Stimulated activated CD8-positive, alpha-beta memory T cell treated with anti-CD3 and anti-CD28 coated beads, Interleukin-12 subunit alpha, Interleukin-12 subunit beta, amount 100 ng/mL, for 4 hours (primary cell): ENCODE measurements at places on chromosomes 12 and 14.

GRCh38 chr12:19947344-19947743 lies 421.0 kb upstream of the PDE3A start:
- DNase-seq = no peak

DNA sequence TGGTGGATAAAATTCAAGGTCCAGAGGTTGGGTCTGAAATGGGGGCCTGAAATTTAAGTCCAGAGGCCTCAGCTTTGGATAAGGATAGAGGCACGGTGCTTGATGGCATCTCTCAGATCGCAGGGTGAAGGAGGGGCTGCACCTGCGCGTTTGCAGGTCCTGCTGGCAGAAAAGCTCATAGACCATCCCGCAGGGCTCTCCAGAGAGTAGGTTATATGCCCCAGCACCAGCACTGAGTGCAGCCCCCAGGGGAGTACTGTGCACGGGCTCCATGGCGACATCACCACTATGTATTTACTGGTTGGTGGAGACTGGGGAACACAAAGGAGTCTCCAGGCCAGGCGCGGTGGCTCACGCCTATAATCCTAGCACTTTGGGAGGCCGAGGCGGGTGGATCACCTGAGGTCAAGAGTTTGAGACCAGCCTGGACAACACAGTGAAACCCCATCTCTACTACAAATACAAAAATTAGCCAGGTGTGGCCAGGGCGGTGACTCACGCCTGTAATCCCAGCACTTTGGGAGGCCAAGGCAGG lies 4.3 kb upstream of the CD63 start:
- DNase-seq = no peak

DNA sequence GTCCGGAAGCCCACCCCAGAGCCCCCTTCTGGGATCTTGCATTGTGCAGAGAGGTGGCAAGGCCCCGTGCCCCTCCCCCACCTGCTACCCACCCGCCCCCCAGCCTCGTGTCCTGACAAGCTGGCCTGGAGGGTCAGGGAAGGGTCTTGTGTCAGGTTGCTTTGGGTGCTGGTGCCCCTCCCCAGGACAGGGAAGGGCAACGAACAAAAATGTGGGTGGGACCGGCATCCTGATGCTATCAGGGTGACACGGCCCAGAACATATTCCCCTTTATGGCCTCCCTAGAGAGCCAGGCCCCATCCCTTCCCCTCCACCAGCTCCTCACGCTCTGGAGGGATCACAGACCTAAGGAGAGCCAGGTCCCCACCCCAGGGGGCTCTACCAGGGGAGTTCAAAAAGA lies 38.7 kb upstream of the TMEM179 start:
- no peak for DNase-seq

- no peak for DNase-seq
These were observed 27.8 kb upstream of the CAPRIN2 start for GRCh38 chr12:30782316-30783173.

GRCh38 chr12:113173081-113173698 lies 12.1 kb downstream of the DDX54 start:
- no peak for DNase-seq

- no peak for DNase-seq
These were observed 50.0 kb upstream of the BCL2L14 start for GRCh38 chr12:12020762-12021161.

DNA sequence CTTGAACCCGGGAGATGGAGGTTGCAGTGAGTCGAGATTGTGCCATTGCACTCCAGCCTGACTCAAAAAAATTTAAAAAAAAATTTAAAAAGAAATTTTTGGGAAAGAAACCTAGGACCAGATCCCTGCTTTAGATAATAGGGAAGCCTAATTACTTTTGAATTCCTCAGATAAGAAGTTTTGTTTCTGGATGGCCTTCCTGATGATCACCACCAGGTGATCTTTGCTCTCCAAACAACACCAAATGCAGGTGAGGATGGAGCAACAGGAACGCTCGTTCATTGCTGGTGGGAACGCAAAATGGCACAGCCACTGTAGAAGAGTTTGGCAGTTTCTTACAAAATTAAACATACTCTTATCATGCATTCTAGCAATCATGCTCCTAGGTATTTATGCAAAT lies 28.5 kb upstream of the KLC1 start:
- no peak for DNase-seq

DNA sequence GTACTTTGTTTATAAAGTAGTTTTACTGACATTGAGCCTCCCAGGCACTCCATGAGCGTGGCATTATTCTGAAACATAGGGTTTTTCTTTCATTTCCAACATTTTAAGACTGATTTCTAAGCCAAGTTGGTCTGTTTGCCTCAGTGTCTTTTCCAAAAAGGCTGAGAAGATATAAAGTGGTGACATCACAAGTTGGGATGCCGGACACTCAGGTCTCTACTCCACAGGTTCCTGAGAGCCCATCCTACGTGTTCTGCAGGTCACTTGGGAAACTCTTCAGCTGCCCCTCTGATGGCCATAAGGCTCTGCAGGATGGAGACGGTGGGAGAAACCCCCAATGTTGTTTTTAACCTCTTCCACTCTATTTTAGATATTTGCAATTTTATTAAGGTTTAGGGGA lies 6.0 kb downstream of the RFX4 start:
- no peak for DNase-seq

- DNase-seq = no peak
These were observed 33.2 kb downstream of the STON2 start for GRCh38 chr14:81366884-81367283.

DNA sequence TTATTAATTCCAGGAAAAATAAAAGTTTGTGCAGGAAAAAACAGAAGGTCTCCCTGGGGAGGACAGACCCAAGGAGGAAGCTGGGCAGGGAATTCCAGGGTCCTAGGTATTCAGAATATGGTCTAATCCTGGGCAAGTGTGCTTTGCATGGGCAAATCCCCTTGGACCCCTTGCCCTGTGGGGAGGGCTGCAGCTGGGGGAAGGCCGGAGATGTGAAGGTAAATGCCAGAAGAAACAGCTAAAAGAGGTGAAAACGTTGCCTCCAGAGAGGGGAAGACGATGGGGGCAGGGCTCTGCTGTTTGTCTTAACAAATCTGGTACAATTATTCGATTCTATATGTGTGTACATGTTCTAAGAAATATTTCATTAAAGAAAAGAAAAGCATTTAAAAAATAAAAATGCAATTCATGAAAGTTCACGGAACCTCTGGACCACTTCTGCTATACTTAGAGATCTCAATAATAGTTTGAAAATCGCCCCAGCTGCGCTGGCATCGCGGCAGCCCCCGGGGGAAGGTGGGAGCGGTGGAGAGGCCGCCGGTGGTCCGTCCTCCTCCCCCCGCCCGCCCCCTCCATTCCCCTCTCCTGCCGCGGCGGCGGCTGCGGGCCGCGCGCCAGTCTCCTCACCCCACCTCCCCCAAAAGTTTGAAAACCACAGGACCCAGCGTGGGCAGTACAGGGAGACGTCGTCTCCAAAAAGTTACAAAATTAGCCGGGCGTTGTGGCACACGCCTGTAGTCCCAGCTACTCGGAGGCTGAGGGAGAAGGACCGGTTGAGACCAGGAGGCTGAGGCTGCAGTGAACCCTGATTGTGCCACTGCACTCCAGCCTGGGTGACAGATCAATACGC lies 1.5 kb upstream of the PRPF40B start:
- no peak for DNase-seq

DNA sequence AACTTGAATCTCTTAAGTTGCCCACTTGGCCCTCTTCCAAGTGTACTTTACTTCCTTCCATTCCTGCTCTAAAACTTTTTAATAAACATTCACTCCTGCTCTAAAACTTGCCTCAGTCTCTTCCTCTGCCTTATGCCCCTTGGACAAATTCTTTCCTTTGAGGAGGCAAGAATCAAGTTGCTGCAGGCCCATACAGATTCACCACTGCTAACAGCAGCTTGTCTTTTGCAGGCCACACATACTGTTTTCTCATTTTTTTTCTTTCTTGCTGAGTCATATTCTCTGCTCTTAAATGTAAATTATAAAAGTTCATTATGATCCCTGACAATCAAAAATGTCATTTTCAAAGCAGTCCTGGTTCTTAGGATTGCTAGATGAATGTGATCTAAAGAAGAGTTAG lies 1820.8 kb upstream of the FLRT2 start:
- DNase-seq = no peak

GRCh38 chr14:32986791-32987540 lies 48.3 kb downstream of the NPAS3 start:
- DNase-seq = no peak

GRCh38 chr12:104165801-104166200 lies 27.8 kb upstream of the NFYB start:
- no peak for DNase-seq

DNA sequence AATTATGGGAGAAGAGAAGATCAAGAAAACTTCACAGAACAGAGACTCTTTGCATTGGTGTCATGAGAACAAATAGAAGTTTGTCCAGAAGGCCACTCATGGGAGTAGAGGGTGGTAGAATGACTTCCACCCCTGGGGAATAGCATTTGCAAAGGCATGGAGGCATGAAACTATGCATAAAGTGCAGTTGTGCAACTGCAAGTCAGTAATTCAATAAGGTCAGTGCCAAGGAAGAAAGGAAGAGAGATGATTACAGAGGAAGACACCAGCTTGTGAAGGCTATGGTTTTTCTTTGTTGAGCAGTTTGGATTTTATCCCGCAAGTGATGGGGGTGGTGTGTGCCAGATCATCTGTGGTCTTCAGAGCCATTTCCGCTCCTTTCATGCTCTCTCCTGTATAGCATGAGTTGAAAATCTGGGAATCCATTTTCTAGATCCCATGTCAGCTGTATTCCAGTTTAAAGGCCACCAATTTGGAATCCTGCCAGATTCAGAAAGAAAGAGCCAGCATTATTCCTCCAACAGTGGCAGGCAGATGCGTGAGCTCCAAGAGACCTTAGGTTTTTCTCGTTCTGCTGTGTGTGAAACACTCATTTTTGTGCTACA lies 67.6 kb upstream of the GRIN2B start:
- no peak for DNase-seq

GRCh38 chr12:32476446-32476845 lies 77.1 kb downstream of the FGD4 start:
- DNase-seq = no peak

GRCh38 chr12:47223848-47224213 lies 144.1 kb upstream of the AMIGO2 start:
- no peak for DNase-seq

- DNase-seq = no peak
These were observed 431.8 kb downstream of the SLC6A15 start for GRCh38 chr12:84480803-84481202.

DNA sequence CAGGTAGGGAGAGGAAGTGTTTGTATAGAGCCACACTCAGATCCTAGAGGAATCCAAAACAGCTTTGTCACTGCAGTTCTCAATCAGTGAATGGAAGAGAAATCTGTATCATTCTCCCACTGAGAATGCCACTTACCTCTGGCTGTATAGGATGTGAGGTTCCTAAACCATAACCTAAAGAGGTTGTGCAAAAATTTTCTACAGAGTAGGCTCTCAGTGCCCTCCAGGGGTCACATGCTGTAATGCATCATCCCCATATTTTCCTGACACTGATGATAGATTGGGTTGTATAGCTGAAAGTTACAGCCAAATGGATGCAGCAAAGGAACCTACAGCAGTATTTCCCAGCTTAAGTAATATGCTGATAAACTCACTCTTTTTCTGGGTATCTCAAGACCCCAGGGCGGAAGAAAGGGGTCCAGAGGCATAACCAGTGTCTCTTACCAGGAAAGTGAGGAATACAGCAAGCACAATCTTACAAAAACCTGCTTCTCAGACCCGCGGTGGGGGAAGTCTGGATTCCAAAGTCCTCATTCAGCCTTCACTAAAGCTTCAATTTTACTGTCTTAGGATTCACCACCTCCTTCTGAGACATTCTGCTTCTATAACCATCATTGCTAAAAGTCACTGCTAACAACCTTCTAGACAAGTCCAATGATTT lies 3.8 kb downstream of the BCDIN3D start:
- DNase-seq = no peak

DNA sequence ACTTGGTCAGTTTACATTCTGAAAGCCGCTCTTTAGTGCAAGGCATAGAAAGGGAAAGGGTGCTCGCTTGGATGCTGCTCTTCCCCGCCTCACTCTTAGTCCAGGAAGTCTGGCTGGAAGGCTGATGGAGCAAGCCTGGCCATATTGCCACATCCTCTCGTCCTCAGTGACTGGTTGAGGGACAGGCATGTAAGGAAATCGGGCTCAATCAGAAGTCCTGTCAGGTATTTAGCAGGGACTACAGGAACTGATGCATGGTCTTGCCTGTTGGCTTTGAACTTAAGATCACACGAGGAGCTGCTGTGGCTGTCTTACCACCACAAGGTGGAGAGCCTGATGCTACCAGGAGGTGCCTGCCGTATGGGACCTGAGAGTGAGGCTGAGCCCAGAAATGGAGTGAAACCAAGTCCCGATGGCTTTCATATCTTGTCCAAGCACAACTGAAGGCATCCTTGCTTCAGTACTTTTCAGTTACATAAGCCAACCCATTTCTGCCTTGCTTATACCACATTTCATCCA lies 10.7 kb upstream of the C12orf75 start:
- no peak for DNase-seq

DNA sequence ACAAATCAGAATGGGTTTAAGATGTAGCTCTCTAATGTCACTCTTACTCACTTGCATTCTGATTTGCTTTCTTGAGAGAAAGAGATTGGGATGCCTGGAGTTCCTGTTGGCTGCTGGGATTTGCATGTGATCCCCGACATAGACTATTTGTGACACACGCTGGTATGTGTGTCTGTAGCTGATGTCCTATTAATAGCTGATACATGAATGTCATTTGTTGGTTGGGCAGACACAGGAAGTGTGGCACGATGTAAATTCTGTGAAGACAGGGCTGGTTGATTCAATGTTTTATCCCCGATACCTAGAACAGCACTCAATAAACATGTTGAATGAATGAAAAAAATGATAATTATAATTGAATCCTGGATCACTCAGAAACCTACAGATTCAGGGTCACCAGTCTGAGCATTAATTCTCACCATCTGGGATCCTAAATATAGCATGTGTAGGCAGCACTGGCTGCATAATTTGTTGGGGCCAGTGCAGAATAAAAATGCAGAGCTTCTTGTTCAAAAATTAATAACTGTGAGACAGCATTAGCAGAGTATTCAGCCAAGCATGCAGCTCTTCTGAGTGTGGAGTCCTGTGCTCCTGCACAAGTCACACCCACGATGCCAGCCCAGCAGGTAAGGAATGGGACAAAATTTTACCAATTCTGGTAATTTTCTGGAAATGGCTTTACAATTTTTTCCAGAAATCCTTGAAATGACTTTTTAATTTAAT lies 35.5 kb upstream of the SOCS2 start:
- no peak for DNase-seq
